Anterior cingulate cortex (tissue), 58 donors: ENCODE measurements at places on chromosomes 3 and 15.

GRCh38 chr15:48834756-48835155 is 23.9 kb upstream of the CEP152 start:
- DNase-seq, result no peak

DNA sequence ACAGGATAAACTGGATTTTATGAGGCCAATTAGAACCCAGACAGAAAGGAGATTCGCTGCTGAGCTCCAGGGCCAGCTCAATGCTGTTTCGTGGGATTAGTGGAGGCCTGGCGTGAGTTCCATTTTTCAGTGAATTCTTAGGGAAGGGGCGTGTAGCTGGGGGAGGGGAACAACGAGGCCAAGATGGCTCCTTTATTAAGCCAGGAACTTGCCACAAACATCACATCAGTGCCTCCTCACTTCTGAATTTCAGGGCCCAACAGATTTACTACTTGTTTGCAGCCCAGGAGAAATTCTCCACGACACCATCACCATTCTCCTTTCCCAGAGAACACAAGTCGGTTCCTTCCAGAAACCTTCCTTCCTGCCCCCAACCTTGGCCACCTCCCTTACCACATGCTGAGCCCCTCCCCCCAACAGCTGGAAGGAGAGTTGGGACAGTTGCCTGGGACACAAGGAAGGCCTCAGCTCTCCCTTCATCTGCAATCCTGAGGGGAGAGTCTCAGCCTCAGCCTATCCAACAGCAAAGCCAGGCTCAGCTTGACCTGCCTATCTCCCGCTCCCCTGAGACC is 5.8 kb downstream of the IGDCC4 start:
- no peak for DNase-seq

GRCh38 chr3:37924453-37924852 is 62.8 kb downstream of the CTDSPL start:
- DNase-seq, result no peak

DNA sequence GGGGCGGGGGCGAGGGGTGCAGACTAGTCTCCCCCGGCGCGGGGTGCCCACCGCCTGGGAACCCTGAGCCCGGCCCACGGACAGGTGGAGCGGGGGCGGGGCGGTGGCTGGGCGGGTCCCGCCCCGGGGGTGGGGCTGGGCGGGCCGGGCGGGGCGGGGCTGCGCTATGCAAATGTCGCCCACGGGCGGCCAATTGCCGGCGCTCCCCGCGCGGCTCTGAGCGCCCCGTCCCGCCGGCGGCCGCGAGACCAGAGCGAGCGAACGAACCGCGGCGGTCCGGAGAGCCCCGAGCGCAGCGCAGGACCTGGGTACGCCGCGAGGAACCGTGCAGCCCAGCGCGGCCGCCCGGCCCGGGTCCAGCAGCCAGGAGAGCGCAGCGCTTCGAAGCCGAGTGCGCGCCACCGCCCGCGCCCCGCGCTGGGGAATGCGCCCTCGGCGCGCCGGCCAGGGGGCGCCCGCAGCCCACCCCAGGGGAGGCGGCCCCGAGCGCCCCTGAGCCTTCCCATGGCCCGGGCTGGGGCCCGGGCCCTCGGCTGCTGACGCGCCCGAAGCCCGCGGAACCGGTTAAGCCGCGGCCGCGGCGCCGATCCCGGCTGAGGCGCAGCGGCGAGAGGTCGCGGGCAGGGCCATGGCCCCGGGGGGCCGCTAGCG is at the start of gene SEMA3F:
Gene SEMA3F (plus strand): TSS at position 485 of the 651 bp plus-strand sequence. CDS start 4,299 bp downstream, outside the sequence.
- DNase-seq, result no peak

GRCh38 chr15:77251662-77252061 is 168.2 kb downstream of the PEAK1 start:
- no peak for DNase-seq

DNA sequence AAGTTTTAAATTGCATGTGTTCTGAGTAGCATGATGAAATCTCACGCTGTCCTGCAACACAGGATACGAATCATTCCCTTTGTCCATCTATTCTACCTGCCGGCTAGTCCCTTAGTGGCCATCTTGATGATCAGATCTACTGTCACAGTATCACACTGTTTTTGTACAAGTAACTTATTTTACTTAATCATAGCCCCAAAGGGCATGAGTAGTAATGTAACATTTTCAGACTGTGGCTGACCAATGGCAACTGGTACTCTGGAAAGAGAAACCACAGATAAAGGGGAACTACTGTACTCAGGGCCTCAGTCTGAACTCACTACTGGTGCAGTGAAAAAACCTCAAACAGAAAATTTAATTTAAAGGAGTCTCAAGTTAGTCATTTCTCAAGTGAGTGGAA is 127.3 kb upstream of the MRPL3 start:
- no peak for DNase-seq

DNA sequence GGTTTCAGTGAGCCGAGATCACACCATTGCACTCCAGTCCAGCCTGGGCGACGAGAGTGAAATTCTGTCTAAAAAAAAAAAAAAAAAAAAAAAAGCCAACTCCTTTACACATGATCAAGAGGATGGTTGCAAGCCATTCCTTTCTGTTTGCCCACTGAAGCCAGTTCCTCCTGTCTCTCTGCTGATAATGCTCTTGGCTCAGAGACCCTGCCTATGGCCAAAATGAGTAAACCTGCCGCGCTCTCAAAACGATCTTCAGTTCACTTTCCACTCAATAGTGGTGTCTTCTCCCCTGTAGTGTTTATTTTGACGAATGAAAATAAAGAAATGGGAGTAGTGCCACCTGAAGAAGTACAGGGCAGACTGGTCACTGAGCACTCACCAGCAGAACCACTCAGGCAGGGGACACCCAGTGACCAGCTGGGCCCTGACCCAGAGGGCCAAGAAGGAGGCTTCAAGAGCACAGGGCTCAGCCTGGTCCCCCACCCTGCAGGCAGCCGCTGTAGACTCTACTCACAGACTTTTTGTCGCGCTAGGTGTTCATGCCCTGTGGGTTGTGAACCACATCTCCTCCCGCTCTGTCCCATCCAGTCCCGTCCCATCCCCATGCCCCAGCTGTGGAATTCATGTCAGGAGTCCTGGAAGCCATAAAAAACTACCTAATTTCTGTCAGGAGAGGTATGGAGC is 23.6 kb downstream of the GRAMD2A start:
- no peak for DNase-seq

- DNase-seq, result no peak
Observed at GRCh38 chr3:29353807-29354206, 72.9 kb downstream of the RBMS3 start.
